Foreskin fibroblast (primary cell): ENCODE measurements at places on chromosomes 7 and 10.

GRCh38 chr7:173209-173918 lies 19.0 kb upstream of the FAM20C start:
- DNase-seq = no peak

DNA sequence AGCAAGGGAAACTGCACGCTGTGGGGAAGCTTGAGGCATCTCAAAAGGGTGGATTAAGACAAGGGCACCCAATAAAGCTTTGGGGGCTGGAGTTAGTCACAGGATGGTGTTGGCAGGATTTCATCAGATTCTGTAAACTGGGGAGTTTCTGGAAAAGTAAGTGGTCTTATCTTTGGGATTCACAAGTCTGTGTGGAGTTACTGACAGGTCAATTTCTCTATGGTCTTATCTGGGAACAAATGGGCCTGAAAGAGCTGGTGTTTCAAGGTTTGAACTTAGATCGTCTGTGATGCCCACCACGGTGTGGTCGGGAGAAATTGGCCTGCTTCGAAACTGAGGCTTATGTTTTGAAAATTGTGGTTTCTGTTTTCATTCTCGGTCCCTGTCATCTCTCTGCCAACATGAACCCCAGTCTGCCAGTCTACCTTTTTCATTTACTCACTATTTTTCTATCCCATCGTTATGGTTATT lies 23.8 kb upstream of the AOAH start:
- DNase-seq = no peak

- peak; percentile 89 for DNase-seq
Measured at GRCh38 chr10:67602268-67602950, 93.6 kb downstream of the CTNNA3 start.

GRCh38 chr7:45597286-45597984 lies 23.3 kb downstream of the ADCY1 start:
- DNase-seq = no peak

- peak; percentile 80 for DNase-seq
Measured at GRCh38 chr10:61271127-61271780, 181.9 kb downstream of the TMEM26 start.

DNA sequence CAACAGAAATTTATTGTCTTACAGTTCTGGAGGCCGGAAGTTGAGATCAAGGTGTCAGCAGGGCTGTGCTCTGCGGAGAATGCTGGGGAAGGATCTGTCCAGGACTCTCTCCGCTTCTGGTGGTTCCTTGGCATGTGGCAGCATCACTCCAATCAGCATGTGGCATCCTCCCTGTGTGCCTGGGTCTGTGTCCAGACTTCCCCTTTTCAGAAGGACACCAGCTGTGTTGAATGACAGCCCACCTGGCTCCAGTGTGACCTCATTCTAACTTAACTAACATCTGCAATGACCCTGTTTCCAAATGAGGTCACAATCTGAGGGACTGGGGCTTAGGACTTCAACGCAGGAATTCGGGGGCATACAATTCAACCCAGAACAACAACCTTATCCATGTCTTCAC lies 141.9 kb downstream of the BMS1 start:
- DNase-seq = no peak

DNA sequence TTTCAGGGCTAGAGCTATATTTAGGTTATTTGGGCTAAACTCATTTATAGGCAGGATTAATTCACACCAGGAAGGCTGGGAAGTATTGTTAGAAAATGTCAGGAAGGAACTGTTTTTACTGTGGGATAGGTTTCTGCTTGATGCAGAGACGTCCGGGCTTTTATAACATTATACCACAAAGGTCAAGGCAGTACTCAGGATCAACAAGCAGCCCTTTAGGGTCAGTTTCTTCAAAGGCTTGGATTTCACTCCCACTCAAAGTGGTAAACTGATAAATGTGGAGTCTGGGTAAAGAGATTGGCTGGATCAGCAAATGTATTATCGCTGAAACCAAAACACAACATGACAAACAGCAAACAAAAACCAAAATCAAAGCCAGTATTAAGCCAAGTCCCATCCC lies 127.2 kb downstream of the ARL5B start:
- DNase-seq = no peak

- DNase-seq = no peak
Measured at GRCh38 chr10:127734753-127735152, 2.2 kb upstream of the FOXI2 start.

GRCh38 chr7:3927446-3928110 lies 626.5 kb downstream of the SDK1 start:
- no peak for DNase-seq

GRCh38 chr10:114094795-114095194 lies 51.1 kb downstream of the ADRB1 start:
- no peak for DNase-seq

- peak; percentile 80 for DNase-seq
Measured at GRCh38 chr10:50593523-50594376, 30.0 kb downstream of the SGMS1 start.

DNA sequence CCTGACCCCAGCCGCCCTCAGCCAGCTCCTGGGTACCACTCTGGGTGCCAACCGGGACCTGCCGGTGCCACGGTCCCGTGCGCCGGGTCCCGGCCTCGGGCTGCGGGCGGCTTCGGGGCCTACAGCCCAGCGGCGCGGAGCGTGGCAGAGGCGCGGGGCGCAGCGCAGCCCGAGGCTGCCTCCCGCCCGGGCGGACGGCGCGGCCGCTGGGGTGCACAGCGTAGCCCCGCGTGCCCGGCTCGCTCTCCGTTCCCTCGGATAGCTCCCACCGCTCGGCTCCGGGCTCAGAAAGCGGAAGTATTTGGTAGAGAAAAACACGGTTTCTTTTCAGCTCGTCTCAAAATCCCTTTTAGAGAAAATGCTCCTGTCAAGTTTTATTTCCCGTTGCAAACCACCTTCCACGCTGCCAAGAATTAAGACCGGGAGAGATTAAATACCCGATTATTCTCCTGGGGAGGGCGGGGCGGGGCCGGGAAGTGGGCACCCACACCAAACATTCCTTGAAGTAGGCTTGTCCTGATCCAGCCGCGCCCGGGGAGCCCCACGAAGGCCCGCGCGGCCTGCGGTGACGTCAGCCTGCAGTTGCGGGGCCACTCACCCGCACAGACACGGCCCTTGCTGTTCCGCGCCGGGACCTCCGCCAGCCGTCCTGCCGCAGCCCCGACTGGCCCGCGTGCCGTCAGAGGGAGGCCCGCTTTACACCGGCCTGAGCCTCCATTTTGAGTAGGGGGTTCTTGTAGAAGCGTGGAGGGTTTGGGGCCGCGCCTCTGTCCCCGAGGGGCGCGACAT lies 7.2 kb downstream of the HOXA13 start:
- no peak for DNase-seq

DNA sequence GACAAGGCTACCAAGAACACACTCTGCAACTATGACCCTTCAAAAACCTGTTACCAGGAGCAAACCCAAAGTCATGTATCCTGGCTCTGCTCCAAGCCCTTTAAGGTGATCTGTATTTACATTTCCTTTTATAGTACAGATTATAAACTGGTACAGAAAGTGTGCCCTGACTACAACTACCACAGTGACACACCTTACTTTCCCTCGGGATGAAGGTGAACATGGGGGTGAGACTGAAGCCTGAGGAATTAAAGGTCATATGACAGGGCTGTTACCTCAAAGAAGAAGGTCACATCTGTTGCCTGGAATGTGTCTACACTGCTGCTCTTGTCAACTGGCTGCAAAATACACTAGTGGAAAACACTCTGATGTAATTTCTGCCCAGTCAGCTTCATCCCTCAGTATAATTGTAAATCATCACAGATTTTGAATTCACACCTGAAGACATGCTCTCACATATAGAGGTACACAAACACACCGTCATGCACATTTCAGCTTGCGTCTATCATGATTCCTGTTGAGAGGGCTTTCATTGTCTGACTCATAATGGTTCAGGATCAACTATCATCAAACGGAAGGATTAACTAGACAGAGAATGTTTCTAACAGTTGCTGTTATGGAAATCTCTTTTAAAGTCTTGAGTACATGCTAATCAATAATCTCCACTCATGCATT lies 318.3 kb downstream of the NXPH1 start:
- no peak for DNase-seq

GRCh38 chr7:105389889-105390288 lies 1.2 kb upstream of the SRPK2 start:
- no peak for DNase-seq

DNA sequence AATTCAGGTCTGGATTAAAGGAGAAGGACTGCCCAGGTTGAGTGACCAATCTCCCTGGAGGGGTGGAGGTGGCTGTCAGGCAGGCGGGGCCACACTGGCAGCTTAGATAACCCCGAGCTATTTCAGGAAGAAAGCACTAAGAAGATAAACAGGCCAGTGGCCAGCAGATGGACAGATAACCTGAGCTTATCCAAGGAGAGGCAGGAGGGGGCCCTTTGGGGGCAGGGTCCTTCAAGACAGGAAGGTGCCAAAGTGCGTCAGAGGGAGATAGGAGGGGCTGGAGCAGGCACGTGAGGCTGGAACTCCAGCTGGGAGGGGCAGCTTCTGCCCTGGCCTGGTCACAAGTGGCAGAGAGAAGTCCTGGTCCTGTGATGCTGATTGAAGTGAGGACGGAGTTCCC lies 29.8 kb upstream of the PODXL start:
- no peak for DNase-seq

DNA sequence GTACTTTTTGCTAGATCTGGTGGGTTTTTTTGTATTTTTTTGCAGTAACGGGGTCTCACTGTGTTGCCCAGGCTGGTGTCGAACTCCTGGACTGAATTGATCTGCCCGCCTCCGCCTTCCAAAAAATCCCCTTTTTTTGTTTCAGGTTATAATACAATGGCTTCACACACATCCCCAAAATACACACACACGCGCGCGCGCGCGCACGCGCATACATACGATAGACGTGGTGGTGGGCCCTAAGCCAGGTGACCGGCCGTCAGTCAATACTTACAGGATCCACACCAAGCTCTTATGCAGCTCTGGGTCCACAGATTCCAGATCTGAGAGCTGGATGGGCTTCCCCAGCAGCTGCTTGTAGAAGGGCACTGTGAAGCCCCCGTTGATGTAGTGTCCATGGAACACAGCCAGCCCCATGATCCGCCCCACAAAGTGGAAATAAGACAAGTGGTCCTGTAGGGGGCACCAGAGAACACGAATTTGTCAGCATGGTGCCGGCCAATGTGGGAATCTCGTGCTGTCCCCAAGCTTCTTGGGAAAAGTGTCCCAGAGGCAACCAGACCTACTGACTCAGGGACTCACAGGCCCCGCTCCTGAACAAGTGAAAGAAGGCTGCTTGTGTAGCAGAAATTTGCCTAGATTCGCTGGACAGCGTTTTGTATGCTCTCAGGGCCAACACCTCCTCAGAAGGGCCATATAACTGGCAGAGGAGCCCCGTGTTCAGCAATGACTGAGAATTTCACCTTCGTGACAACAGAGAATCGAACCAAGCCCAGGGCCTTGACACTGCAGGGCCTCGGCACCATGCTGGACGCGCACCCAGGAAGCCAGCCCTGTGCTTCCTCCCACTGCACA lies 103.6 kb downstream of the SMURF1 start:
- peak; percentile 73 for DNase-seq

GRCh38 chr10:89588671-89589070 lies 53.3 kb upstream of the SLC16A12 start:
- DNase-seq = no peak

DNA sequence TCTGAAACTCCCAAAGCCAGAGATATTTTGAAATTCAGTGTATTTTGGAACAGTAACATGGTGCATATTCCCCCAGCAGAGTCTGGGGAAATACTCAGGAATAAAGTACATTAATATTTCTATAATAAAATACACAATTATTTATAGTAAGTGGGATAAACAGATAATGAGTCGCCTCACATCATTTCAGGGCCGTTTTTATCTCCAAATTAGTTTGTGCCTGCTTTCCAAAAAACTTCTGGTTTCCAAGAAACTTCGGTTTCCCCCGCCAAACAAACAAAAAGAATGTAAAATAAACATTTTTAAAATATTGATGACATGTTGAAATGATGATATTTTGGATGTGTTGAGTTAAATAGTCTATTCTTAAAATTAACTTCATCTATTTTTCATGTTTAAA lies 48.2 kb downstream of the AFAP1L2 start:
- DNase-seq = no peak

- no peak for DNase-seq
Measured at GRCh38 chr7:75656740-75657139, 82.0 kb downstream of the HIP1 start.

DNA sequence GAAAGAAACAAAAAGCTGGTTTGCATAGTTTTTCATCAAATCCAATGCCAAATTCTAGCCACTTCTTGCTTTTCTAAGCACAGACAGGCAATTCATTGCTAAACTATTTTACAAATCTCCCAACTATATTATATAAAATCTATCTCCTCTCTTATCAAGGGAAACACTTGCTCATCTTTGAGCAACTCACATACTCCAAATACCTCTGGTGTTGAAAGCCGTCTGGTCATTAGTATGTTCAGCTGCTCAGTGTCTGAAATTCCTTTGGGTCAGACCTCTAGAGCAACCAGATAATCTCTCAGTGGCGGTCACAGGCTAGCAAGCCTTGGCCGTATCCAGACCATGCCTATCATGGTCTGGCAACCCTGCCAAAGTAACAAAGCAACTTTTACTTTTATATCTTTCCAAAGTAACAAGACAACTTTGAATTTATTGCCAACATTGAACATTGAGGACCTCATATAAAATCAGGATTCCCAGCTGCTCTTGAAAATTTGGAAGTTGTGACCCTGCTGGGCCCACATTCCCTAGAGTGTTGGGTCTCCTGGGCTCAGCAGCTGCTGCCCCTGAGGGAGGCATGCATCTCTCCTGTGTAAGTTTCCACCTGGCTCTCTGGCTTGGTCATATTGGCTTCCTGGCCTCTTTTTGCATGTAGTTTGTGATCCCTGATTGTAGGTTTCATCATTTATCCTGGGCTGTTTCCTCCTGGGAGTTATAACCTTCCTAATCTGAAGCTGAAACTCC lies 56.8 kb upstream of the LANCL2 start:
- peak; percentile 14 for DNase-seq

- no peak for DNase-seq
Measured at GRCh38 chr7:153473185-153473584, 579.0 kb upstream of the DPP6 start.

- DNase-seq = no peak
Measured at GRCh38 chr10:89275383-89275782, 23.8 kb upstream of the LIPA start.

DNA sequence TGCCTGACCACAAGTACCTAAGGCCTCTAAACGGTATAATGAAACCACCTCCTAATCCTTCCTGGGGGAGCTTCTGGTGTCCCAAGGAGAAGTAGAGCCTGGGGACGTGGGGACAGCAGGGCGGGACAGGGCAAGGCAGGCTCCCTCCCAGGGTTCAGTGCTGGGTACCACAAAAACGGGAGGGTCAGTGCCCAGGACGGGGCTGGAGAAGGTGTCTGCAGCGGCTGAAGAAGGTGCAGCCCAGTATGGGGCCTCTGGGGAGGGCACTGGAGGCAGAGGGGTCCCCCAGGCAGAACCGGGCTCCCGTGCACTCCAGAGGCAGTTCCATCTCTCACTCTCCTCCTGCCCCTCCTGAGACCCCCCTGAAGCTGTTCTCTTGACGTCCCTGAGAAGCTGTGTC lies 46.2 kb downstream of the DPYSL4 start:
- DNase-seq = no peak

- DNase-seq = no peak
Measured at GRCh38 chr7:108442039-108442568, 14.1 kb downstream of the NRCAM start.

GRCh38 chr7:79770063-79770462 lies 316.6 kb upstream of the MAGI2 start:
- DNase-seq = no peak

- peak; percentile 97 for DNase-seq
Measured at GRCh38 chr10:73908853-73909539, 1.9 kb upstream of the PLAU start.

- DNase-seq = no peak
Measured at GRCh38 chr10:75679536-75679935, 248.1 kb downstream of the LRMDA start.

GRCh38 chr7:84638339-84638697 lies 443.7 kb upstream of the SEMA3A start:
- DNase-seq = no peak

- no peak for DNase-seq
Measured at GRCh38 chr7:22663357-22663718, 63.7 kb upstream of the IL6 start.
